Activated effector memory CD4-positive, alpha-beta T cell treated with Interleukin-2 at 50 U/mL for 16 hours (primary cell): ENCODE measurements at places on chromosomes 2 and 18.

GRCh38 chr2:234273887-234274584 is 222.8 kb downstream of the ARL4C start:
- DNase-seq = no peak

- DNase-seq = no peak
Measured at GRCh38 chr2:28084564-28084963, 194.0 kb downstream of the BABAM2 start.

DNA sequence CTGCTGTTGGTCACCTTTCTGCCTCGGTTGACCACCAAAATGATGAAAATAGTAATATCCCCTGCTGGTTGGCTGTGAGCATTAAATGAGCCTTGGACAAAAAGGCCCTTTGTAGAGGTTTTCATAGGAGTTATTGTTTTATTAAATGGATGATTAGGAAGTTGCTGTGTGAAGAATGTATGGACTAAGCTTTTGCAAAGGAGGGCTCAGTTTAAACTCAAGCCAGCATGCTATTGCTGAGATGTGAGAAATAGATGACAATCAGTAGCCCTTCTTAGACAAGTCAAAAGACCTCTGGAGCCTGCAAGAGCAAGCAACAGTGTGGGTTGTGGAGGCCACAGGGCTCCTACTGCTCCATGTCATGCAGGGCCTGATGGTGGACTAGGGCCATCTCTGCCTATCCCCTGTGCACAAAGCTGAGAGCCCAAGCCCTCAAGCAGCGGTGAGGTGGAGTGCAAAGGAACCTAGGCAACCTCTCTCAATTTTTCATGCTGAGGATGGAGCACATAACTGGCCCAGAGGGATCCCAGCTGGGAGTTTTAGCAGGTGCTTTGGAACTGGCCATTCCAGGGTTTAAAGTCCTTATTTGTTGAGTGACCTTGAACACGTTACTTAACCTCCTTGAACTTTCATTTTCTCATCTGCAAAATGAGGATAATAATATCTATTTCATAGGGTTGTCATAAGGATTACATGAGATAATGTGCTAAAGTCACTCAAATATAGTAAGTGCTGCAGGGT is 37.1 kb downstream of the FOSL2 start:
- DNase-seq = no peak

- no peak for DNase-seq
Measured at GRCh38 chr2:113174376-113174750, 592 bp downstream of the PSD4 start.

DNA sequence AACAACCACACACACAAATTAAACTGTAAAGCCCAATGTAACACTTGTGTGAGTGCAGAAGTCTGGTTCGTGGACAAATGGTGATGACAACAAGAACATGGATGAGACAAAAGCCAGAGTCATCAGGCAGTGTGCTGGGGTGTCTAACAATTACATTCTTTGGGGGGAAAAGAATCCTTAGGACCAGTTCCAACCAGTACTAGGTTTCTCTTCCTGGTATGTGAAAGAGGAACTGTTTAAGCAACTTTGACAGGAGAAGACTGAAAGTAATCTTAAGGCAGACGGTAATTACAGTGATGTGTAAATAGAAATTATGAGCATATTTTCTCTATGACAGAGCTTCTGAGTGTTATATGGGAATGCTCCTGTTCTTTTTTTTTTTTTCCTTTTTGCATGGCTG is 133.4 kb downstream of the AFF3 start:
- no peak for DNase-seq

GRCh38 chr2:138176862-138177439 is 212.7 kb downstream of the HNMT start:
- no peak for DNase-seq

GRCh38 chr2:194126418-194126817 is 1530.6 kb upstream of the SLC39A10 start:
- DNase-seq = no peak

GRCh38 chr2:64036034-64036705 is 16.9 kb upstream of the VPS54 start:
- no peak for DNase-seq

DNA sequence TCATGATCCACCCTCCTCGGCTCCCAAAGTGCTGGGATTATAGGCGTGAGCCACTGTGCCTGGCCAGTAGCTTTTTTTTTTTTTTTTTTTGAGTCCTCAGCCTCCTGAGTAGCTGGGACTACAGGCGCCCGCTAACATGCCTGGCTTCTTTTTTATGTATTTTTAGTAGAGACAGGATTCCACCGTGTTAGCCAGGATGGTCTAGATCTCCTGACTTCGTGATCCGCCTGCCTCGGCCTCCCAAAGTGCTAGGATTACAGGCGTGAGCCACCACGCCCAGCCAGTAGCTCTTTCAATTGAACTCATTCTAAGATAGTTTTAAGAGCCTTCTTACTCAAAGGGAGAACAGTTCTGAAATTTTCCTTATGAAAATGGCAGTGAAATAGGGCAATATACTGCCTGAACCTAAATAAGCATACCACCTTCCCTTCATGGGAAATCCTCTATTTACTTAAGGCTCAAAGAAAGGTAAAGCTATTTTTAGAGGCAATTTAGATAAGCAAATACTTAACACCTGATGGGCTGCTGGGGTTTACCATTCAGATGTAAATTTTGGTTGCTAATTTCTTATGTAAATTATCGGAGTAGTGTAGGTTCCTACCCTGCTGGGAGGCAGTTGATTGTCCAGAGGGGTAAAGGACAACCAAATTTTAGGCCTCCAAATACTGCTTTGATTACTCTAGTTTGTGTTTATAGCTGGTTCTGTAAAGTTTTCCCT is 144.7 kb downstream of the GREB1L start:
- no peak for DNase-seq

DNA sequence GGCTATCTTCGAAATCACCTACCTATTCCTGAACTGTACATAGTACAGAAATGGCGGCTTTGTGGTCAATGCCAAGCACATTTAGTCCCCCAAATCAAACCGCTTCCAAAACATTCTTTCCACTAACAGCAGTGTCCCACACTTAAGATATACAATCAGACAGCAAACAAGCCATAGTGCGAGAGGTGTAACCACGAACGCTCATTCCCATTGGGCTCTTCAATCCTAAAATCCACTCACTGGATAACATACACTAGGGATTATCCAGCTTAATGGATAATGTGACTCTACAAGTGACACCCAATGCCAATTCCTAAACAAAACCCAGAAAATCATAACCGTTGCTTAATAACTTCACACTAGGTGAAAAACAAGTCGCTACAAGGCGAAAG is 2.0 kb downstream of the XPO1 start:
- DNase-seq = no peak

GRCh38 chr18:46034230-46034629 is 37.8 kb downstream of the PSTPIP2 start:
- DNase-seq = no peak

DNA sequence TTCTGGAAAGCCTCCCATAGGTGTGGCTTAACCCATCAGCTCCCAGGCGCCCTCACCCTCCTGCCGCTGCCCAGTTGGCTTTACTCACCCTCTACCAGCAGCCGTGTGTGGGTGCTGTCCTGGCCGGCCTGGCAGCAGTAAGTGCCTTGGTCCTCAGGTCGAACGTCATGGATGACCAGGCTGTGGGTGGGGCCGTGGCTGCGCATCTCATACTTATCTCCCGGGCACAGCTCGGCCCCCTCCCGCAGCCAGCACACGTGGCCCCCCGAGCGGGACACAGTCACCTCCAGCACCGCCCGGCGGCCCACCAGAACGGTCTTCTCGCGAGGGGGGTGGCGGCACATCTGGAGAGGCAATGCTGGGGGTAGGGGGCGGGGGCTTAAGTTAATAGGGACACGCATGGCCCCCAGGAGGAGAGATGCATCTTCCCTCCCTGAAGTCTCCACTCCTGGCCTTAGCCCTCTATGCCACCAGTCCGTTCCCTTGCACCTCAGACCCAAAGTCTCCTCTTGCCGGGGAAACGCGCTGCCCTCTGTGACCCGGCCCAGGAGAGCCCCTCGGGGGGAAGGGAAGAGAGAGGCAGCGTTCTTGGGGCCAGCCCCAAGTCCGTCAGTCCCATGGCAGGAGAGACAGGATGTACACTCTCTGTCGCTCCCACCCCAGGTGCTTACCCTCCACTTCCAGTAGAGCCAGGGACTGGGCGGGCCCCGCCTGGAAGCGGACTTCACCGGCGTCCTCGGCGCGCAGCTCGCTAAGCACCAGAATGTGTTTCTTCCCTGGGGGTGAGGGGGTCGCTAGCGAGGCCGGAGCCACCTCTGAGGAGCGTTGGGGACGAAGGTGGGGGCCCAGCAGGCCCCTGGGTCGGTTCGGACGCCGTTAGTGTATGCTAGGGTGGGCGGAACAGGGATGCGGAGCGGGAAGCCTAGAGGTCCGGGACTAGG is 7.9 kb downstream of the TMEM198 start:
- DNase-seq = no peak

- no peak for DNase-seq
Measured at GRCh38 chr18:51171223-51171622, 26.3 kb downstream of the MEX3C start.

GRCh38 chr2:152093464-152093863 is 5.4 kb downstream of the CACNB4 start:
- no peak for DNase-seq
